ENCODE measurements at places on chromosomes 7 and 10. TPM values are rescaled to one million over a fixed set of nuclear protein-coding genes. Genes with fewer than 3 reads are reported as not detected.

- no peaks in the 10 kb centered on the region for H3K36me3 ChIP-seq
- no peaks in the 10 kb centered on the region for H3K27me3 ChIP-seq
- no peaks in the 10 kb centered on the region for H3K4me1 ChIP-seq
- no peak overlapping the region for H3K4me3 ChIP-seq
- H3K27ac ChIP-seq, result no peak overlapping the region
- no peak for DNase-seq
These were observed 47.6 kb upstream of the PPP1R3C start for GRCh38 chr10:91680487-91680886.

- no peaks in the 10 kb centered on the region for H3K27me3 ChIP-seq
- no peak for DNase-seq
- H3K4me3 ChIP-seq, result no peak overlapping the region
These were observed 57.7 kb upstream of the COMTD1 start for GRCh38 chr10:75293446-75293820.

DNA sequence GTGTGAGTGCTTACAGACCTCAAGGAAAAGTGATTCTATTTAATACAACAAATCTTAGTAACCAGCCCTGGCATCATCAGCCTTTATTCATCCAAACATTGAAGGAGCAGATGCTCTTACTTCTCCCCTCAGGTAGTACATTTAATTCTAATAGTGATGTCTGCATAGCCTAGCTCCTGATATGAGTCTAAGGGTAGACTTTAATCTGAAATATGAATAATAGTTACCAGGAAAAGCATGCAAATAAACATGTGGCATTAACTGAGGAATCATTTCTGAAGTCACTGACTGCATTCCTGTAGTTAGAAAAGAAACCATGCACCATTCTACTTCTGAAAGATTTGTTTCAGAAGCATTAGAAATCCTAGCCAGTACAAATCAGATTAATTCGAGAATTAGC lies 25.7 kb upstream of the LMBR1 start:
- DNase-seq, result no peak
- H3K27ac ChIP-seq, result no peak overlapping the region
- no peaks in the 10 kb centered on the region for H3K4me1 ChIP-seq
- H3K27me3 ChIP-seq, result 0 out of 2 replicates have a peak, but pooled peaks cover 2% of the 10 kb centered on the region
- no peak overlapping the region for H3K4me3 ChIP-seq
- H3K36me3 ChIP-seq, result no peaks in the 10 kb centered on the region

- H3K4me1 ChIP-seq, result no peaks in the 10 kb centered on the region
- DNase-seq, result peak; percentile 61
- H3K4me3 ChIP-seq, result no peak overlapping the region
- H3K27ac ChIP-seq, result no peak overlapping the region
These were observed 387.5 kb downstream of the CCSER2 start for GRCh38 chr10:84715911-84716310.

DNA sequence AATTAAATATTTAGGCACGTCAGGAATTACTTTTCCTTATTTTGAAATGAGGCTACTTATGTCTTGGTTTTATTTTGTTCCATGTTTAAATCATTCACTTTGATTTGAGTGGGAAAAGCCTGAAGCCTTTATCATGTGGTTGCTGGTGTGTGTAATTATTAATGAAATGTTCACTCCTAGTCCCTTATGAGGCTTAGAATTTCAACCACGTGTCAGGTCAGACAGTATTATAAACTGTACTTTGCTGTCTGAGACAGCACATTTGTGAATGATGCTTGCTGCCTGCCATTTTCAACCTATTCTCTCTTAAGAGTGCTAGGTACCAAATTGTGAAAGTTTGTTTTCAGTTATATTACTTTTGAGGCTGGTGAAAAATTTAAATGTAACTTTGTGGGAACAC lies 58.9 kb downstream of the COL17A1 start:
- H3K4me1 ChIP-seq, result no peaks in the 10 kb centered on the region
- DNase-seq, result no peak
- H3K27ac ChIP-seq, result no peak overlapping the region
- H3K4me3 ChIP-seq, result no peak overlapping the region
- H3K27me3 ChIP-seq, result no peaks in the 10 kb centered on the region

DNA sequence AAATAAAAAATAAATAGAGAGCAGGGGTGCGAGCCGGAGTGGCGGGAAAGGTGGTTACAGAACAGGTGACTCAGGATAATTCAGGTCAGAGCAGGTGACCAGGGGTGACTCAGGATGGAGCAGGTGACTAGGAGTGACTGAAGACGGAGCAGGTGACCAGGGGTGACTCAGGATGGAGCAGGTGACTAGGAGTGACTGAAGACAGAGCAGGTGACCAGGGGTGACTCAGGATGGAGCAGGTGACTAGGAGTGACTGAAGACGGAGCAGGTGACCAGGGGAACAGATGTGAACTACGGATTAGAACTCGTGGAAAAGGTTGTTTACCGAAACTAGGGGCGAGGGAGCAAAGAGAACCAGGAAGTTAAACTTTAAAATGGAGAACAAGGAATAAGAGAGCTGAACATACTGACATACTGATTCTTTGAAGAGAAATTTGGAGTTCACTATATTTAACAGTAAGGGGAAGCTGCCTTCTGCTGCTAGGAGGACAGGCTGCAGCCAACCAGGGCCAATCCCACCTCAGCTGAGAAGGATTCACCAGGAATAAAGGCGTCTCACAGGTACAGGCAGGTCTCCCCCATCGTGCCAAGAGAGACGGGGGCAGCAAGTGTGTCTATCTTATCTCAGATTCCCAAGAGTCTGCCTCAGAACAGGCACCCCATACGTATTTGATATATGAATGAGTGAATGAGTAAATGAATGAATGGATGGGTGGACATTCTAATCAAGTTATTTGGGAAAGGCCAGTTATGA lies 101.3 kb downstream of the CPXM2 start:
- H3K27me3 ChIP-seq, result no peaks in the 10 kb centered on the region
- H3K27ac ChIP-seq, result no peak overlapping the region
- no peak overlapping the region for H3K4me3 ChIP-seq
- H3K36me3 ChIP-seq, result no peaks in the 10 kb centered on the region

DNA sequence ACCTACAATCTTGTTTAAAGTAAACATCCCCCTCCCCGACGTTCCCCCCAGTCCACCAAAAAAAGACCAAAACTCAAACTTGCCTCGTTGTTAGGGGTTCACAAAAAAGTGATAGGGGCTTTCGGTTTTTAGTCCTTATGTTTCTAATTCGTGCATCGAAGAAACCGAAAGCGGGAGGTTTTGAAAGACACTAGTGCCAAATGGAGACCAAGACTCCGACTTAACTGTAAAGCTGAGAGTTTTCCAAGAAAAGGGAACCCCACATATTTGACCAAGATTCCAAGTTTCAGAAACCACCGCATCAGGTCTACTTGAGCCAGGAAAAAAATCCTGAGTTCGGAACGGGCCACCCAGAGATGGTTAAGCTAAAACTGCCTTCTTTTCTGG lies 534 bp downstream of the PSMA2 start:
- no peaks in the 10 kb centered on the region for H3K27me3 ChIP-seq
- H3K36me3 ChIP-seq, result peaks cover 31% of the 10 kb centered on the region
- H3K27ac ChIP-seq, result peak overlapping the region; percentile 38
- peaks cover 58% of the 10 kb centered on the region for H3K4me1 ChIP-seq
- peak overlapping the region; percentile 89 for H3K4me3 ChIP-seq

CPA2 gene
- total RNA-seq, result not detected

GNGT1 gene
- not detected for total RNA-seq

AEBP1 gene
- not detected for total RNA-seq
